ENCODE measurements at places on chromosomes 6 and 20. TPM values are rescaled to one million over a fixed set of nuclear protein-coding genes. Genes with fewer than 3 reads are reported as not detected.

The COL19A1 gene
- polyA plus RNA-seq = 0.59 TPM

GRCh38 chr6:39495640-39496039 lies 173.1 kb upstream of the KCNK16 start:
- no peak for DNase-seq

DNA sequence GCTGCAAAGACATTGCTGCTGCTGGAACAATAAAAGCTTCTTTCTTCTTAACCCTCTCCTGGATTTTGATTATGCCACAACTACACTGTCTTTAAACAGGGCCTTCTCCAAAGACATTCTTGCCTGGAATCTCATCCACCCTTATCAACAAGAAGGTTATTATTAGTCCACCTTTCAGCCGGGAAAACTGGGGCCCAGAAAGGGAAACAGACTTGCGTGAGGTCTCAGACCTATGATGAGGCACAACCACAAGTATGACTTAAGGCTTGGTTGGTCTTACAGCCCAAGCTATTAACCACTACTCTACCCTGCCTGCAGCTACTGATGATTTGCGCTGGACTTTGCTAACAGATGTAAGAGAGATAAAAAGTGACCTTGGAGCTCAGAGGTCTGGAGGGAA lies 62.8 kb upstream of the CTNNBL1 start:
- no peak for DNase-seq

GRCh38 chr20:15100506-15101160 lies 763.2 kb upstream of the FLRT3 start:
- DNase-seq = no peak

- DNase-seq = no peak
Measured at GRCh38 chr20:35518955-35519354, 10.5 kb downstream of the C20orf173 start.

GRCh38 chr6:18405477-18406293 lies 18.5 kb downstream of the RNF144B start:
- DNase-seq = no peak

The VWA7 gene
- polyA plus RNA-seq = 6.6 TPM

The CYP21A2 gene
- 0.19 TPM for polyA plus RNA-seq

DNA sequence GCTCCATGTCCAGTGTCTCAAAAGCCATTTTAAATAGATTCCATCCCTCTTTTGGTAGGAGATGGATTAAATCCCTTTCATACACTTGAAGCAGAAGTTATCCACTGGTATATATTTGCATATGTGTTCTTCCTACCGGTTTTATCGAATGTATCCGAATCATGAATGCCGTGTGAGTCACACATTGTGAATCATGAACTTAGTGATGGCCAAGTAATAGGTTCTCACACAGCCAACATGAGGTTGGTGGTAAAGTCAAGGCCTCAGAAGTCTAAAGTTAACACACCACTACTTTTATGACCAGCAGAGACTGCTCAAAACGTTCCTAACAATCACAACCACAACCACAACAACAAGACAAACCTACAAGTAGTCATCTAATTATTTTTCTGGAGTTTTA lies 345.5 kb downstream of the THBS2 start:
- DNase-seq = no peak

DNA sequence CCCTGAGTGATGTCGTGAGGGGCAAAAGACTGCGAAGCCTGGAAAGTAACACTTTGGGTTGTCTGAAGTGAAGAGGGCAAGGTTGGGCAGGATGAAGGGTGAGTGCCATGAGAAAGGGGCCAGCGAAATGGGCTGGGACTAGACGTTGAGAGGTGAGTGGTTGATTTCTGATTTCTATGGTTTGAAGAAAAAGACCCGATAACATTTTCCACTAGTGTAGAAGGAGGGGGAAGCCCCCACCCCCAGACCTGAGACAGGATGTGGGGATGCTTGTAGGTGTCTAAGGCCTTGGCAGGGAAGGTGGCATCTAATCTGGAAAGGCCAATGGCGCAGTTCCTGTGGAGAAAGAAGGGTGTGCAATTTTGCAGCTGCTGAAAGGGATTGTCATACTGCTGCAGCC lies 25.3 kb upstream of the KIF3B start:
- no peak for DNase-seq

The ZNF165 gene
- 0.51 TPM for polyA plus RNA-seq

DNA sequence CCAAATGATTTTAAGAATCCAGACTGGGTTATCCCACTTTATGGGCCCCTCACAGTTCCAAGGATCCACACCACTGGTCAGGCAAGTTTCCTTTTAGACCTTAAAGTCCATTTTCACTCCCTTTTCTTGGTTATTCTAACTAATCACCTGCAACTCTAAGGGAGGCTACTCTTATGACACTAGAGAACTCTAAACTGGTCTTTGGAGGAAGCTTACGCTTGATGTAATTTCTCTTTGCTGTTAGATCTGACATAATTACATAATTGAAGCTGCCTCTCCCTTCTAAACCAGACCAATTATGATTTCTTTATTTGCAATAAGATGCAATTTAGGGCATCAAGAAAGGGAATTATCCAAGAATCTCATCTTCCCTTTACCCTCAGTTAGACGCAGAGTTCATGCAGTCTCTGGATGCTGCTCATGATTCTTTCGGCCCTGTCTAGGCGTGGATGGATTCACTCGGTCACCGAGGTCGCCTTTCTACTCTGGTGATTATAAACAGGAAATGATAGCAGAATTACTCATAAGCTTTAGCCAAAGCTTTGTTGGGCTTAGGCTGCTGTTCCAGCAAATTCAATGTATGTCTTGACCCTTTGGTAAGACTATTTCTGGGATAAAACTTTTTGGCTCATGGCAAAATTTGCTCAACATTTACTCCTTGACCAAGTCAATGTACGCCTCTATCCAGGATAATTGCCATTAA lies 166.4 kb upstream of the PRND start:
- no peak for DNase-seq

DNA sequence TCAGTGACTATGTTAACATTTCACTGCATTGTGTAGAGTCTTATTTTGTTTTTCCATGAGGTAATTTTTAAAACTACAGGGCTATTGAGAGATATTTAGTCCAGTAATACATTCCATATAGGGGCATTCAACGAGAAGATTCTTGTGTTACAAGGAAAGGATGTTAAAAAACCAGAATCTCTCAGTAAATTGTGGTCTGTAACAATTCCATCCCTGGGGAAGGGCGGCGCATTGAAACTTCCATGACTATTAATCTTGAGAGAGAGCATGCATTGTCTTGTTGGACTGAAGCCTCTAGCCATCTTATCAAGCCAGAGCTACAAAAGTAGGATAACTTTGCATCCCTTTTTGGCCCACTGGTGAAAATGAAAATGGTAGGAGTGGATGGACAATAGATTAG lies 119.7 kb downstream of the BCKDHB start:
- DNase-seq = no peak

DNA sequence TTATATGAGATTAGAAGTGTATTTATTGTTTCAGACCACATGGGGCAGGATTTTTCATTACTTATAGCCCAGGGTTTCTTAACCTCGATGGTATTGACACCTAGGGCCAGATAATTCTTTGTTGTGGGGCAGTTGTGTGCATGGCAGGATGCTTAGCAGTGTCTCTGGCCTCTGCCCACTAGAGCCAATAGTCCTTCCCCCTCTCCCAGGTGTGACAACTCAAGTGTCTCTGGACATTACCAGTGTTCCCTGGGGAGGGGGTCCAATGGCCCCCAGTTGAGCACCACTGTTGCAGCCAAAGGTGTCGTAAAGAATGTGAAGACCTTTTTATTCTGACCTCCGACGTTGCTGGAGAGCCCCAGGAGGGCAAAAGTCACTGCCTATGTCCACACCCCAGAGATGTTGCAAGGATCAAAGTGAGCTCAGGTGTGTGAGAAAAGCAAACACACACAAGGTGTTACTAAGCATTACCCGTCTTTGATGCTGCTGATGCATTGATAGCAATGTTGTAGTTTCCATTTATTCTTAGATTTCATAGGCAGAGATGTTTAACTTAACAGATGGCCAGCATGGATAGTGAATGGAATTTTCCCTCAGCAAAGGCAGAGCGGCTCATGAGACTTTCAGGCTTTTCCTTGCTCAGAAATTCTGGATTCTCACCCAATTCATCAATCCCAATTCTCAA lies 22.2 kb downstream of the BANF2 start:
- DNase-seq = no peak

Data from heart right ventricle (tissue), 16 donors.